Stimulated activated CD8-positive, alpha-beta memory T cell treated with anti-CD3 and anti-CD28 coated beads, Interleukin-4, amount 100 ng/mL, for 4 hours (primary cell): ENCODE measurements at places on chromosomes 11 and 22.

GRCh38 chr11:31798554-31799434 is 12.3 kb downstream of the PAX6 start:
- no peak for DNase-seq

GRCh38 chr22:26848244-26848920 is 191.0 kb downstream of the MIAT start:
- DNase-seq = no peak

DNA sequence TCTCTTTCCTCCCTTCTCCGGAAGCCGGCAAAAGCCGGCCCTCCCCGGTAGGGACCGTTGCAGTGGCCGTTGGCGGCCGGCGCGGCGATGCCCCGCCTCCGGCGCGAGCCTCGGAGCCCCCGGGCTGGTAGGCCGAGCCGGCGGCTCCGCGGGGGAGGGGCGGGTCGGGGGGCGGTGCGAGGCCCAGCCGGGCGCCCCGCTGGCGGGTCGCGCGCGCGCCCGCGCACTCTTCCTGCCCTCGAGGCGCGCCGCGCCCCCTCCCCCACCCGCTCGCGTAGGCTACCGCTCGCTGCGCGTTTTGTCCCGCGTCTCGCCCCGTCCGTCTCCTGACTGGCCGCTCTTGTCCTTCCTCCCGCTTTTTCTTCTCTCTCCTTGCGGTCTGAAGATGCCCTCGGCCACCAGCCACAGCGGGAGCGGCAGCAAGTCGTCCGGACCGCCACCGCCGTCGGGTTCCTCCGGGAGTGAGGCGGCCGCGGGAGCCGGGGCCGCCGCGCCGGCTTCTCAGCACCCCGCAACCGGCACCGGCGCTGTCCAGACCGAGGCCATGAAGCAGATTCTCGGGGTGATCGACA is 591 bp downstream of the CAPRIN1 start:
- peak; percentile 77 for DNase-seq

GRCh38 chr22:20952544-20953341 is 14.3 kb upstream of the AIFM3 start:
- DNase-seq = no peak

GRCh38 chr11:19200410-19201201 is 1.2 kb downstream of the CSRP3 start:
- no peak for DNase-seq

- no peak for DNase-seq
These were observed 160.9 kb downstream of the IGLL1 start for GRCh38 chr22:23419171-23419570.

- no peak for DNase-seq
These were observed 7.3 kb downstream of the NEAT1 start for GRCh38 chr11:65429724-65430405.

DNA sequence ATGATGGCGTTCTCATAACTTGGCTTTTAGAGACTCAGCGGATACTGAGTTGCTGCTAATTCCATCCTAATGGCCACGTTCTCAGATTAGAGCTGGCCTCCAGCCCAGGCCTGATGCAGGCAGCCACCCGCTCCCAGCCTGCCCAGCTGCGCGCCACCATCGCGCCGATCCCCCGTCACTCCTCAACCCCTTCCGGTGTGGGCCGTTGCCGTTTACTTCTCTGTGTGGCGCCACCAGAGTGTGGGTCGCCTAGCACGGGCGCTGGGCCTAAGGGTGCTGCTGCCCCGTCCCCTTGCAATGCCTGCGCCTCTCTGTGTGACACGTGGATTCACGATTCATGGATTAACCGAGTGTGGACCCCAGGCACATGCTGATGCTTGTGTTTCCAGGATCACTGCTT is 1116.0 kb downstream of the BRD1 start:
- DNase-seq = no peak

DNA sequence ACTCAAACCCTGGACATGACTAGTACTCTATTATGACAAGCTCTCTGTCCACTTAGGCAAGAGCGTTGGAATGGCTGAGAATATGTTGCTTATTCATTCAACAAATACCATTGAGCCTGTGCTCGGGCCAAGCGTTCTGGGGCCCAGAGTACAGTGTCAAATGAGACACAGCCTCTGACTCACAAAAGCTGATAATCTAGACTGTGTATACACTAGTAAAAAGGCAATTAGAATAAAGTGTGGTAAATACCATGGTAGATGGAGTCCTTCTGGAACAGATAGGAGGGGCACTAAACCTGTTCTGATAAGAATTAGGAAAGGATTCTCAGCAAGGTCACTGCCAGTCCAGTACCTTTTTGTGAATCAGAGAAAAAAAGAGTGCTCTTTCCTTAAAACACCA is 24.7 kb downstream of the KCNE3 start:
- DNase-seq = no peak

DNA sequence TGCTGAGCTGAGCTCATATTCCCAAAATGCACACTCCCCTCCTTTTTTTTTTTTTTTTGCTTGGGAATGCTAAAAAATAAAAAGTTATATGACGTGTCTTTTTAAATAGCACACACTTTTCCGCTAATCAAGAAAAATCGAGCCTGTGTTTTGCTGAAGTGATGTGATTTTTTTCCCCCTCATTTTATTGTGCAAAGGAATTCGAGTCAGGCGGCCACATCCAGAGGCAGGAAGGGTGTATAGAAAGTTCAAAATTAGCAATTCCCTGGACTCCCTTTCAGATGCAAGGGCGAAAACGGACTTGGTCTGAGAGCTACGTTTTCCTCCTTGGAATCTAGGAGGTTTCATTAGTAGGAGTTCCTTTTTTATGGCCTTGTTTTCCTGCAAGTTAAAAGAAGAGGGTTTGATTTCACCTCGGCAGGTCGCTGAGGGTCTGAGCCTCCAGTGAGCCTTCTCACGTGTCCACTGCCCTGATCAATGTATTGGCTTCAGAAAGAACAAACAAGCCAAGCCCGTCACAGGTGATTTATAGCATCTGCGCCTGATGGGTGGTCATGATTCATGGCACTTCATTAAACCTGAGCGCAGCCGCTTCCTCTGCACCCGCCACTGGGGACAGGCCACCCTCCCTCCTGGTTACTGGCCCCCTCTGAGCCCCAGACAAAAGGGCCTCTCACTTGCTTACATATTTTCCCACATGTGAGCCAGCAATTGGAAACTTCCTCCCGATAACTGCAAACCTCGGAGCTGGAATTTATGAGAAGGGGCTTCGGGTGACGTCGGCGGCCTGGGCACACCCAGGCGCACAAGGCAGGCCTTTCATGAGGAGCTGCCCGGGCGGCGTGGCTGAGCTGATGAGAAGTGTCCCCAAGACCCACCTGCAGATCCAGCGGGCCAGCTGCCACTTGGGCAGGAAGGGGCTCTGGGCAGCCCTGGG is 64.4 kb upstream of the LINC01488 start:
- DNase-seq = no peak

DNA sequence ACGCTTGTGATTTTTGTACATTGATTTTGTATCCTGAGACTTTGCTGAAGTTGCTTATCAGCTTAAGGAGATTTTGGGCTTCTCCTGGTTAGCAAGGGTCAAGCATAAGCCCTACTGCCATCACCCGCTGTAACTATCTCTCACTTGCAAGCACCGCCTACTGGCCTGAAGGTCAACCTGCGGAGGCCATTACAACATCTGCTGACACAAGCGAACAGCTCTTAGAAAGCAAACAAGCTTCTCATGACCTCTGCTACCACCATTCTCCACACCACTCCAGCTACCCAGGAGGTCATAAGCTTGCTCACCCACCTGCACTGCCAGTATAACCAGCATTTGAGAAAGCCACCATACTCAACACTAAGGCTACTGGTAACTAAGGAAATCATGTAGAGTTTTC is 288.4 kb upstream of the KIRREL3 start:
- no peak for DNase-seq

DNA sequence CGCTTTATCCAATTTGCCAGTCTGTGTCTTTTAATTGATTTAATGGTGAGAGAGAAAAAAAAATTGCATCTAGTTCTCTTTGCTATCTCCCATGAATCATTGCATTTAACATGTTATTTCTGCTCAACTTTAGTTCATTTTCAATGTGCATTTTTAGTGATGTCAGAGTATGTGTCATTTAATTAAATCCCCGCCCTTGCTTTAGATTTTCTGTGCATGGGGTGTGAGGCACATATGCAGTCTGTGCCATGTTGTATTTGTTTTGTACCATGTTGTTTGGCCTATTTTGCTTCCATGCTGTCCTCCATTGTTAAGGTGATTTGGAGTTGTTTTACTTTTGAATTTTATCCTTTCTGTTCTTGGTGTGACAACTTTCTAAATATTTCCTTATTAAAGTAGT is 8.3 kb upstream of the NCR3LG1 start:
- no peak for DNase-seq

DNA sequence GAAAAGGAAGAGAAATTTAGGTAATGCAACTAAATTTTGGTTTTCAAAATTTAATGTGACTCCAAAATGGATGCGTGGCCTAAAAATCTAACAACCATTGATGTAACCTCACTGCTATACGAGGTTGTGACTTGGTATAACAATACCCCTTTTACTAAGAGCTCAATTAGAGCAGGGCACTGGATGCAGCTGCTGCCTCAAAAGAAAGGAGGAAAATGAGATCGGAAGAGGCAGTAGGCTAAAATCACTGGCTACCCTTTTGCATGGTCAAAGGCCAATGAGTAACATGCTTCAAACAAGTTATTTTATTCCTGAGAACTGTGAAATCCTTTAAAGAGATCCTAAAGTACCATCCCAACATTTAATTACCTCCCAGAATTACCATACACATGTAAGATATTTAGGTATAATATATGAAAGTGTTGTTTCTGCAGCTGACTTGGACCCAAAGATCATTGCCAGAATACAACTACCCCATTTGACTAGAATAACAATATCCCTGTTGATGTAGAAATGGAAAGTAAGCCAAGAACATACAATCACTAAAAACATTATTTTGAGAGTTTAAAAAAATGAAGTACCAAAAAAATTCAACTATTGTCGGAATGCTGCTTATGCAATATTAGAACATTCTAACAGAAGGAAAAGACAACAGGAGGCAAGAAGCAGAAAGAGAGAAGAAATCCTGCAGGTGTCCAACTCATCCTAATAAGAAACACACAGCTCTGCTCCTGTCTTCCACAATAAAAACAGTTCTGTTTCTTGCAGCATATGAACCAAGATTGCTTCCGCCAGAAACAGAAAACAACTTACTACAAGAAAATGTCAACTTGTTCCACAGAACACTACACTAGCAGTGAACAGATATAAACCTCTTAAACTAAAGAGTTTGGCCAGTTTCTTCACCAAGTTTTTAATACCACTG is 15.0 kb downstream of the SIK3 start:
- no peak for DNase-seq

DNA sequence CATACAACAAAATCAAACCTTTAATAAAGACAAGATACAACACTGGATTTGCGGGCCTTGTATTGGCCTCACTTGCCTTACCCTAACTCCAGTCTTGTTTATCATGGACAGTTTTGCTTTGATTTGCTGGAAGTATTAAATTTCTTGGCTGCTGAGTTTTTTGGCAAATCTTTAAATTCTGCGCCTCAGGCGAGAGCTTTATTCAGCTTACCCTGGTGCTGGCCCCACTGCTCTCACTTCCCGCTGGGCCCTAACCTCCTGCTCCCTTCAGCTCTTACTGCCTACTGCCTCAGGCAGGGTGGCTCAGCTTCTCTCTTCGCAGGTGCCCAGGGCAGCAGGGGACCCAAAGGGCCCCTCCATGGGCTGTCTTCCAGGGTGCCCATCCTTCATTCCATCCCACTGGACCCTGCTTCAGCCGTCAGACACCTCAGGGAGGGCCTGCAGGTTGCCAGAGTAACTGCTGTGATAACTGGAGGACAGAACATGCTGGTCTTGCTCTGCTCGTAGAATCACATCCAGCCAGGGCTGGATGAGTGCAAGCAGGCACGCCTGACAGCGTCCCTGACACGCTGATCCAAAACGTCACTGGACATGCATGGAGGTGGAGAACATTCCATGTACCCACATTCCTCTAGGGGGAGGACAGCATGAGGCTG is 45.7 kb upstream of the TUB start:
- DNase-seq = no peak

GRCh38 chr22:41128606-41129005 is 36.2 kb downstream of the EP300 start:
- no peak for DNase-seq

DNA sequence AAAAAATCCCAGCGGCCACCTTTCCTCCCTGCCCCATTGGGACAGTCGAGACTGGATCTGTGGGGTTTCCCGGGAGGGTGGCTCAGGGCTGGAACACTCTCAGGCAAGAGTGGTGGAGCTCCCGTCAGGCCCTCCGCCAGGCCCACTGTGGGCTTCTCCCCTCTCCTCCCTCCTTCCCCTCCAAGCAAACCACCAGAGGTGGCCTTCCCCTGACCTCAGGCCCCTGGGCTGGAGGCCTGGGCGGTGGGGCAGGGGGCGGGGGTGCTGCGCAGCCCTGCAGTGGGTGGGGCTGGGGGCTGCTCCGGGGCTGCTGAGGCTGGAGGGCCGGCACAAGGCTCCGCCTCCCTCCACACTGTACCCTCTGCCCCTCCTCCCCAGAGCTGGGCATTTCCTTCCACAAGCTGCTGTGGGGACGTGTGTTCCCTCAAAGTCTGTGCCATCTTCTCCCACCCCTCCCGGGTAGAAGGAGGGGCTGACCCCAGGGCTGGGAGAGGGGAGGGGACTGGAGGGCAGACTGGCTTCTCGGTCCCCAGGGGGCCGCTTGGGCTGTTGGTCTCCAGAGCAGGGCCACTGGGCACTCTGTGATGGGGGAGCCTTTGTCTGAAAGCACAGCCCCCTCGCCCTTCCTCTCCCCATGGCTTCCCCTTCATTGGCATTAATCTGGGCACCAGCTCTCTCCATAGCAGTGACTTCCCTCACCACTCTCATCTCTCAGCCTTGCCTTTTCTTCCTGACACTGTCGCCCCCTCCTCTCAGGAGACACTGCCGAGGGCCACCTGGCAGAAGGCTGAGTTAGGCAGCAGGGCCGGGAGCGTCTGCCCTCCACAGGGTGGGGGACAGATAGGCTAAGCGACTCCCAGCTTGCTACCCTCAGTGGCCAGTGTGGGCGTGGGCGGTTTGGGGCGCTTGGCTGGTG is 7.1 kb downstream of the RCOR2 start:
- DNase-seq = no peak

DNA sequence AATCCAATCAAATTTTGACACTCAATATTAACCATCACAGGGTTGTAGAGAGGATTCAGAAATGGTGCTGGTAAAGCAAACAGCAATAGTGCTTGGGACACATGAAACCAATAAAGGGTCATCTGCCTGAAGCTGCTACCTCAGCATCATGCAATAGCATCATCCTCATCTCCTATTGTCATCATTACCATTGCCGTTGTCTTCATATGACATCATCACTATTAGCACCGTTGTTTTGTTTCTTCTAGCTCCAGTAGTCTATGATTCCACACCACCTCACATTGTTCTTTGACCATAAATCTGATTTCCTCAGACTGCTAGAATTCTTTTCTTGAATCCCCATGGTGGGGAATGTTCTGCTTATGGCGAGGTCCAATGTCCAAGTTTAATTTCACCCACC is 52.8 kb upstream of the GRK3 start:
- DNase-seq = no peak

GRCh38 chr11:127157225-127157624 is 156.7 kb upstream of the KIRREL3 start:
- no peak for DNase-seq

DNA sequence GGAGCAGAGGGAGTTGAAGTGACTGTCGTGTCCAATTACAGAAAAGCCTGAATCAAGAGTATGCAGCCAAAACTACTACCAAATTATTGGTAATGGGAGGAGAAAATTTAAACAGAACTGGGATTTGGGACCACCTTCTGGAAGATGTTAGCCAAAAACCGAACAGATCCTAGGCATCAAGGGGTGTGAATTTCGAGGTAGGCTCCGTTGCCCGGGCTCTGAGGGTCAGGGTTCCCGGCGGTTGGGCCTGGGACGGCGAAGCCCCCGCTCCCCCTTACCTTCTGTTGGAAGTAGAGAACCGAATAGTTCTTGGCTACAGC is 313 bp downstream of the PRCP start:
- DNase-seq = no peak
